Cerebellum (tissue), 4 donors: ENCODE measurements at places on chromosomes 2 and 18.

DNA sequence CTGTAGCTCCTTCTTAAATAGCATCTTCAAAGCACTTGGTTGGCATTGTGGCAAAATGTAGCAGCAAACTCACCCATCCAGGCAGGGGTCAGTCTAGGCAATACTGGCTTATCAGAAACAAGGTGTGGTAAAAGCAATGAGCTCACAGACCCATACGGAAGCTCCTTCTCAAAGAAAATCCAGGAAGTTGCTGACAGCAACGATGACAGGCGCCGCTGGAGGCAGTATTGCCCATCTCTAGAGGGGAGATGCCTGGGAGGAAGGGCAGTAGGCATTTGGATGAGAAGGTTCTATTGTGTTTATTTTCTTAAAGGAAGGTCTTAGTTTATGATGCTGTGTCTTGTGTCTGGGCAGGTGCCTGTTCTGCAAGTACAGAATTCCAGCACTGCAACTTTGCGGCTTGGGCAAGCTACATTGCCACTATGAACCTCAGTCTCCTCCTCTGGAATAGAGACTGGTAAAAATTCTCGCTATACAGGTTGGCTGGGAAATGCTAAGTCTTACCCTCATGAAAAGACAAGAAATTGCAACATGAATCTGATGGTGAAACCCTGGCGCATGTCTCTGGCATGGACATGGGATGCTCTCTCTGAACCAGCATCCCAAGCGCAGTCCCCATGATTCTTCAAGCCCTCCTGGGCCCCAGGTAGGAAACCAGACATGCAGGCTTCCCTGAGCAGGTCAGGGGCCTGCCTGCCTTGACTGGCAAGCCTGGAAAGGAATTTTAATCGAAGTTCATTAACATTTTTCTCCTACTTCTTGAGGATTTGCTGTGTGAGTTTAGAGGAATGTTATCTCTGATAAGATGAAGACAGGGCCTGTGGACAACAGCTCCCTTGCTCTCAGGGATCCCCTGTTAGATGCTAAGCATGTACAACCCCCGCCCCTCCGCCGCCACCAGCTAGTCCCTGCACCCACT is 156.0 kb downstream of the TFCP2L1 start:
- DNase-seq = no peak

DNA sequence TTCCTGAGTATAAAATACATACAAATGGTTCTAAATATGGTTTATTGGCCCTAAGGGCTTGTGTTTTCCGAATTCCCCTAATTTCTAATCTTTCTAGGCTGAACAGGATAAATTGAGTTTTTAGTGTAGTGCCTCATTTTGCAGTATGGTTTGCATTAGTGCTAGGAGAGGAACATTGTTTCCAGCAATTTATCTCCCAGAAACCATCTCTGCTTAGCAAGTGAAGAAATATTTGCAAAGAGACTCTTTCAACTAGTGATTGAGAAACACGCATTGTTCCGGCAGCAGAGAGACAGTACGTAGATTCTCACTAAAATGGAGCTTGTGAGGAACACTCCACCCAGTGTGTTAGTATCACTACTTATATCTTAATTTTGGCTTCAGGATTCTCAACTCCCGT is 177.8 kb upstream of the EPAS1 start:
- DNase-seq = no peak

DNA sequence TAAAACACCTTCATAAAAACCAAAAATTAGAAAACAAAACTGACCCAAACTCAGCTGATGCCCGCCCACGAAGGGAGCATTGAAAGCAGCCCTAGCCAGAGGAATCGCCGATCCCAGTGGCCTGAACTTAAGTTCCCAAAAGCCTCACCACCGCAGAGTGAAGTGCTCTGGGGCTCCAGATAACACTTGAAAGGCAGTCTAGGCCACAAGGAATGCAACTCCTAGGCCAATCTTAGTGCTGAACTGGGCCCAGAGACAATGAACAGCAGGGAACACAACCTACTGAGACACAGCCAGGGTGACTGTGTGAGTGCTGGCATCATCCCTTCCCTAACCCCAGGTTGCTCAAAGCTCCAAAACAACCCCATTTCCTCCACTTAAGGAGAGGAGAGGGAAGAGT is 59.6 kb upstream of the CHN1 start:
- no peak for DNase-seq

- DNase-seq = no peak
Observed at GRCh38 chr2:237722616-237723015, 76.0 kb upstream of the RBM44 start.

- DNase-seq = no peak
Observed at GRCh38 chr2:44200011-44200410, 31.3 kb downstream of the PPM1B start.

DNA sequence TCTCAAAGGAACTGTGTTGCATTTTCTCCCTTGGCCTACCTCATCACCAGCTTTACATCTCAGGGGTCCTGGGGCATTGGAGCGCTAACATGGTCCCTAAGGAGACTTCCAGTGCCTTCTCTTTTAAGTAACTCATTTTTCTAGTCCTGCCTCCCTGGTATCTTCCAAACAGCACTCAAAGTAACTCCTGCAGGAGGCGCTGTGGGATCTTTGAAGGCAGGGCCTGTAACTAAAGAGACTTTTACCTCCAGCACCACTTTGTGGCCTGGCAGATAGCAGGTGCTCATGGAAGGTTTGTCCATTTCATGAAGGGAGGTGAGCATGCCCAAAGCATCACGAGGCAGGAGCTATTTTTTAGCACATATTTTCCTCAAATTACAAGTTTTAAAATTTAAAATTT is 411.0 kb upstream of the GYPC start:
- DNase-seq = no peak

DNA sequence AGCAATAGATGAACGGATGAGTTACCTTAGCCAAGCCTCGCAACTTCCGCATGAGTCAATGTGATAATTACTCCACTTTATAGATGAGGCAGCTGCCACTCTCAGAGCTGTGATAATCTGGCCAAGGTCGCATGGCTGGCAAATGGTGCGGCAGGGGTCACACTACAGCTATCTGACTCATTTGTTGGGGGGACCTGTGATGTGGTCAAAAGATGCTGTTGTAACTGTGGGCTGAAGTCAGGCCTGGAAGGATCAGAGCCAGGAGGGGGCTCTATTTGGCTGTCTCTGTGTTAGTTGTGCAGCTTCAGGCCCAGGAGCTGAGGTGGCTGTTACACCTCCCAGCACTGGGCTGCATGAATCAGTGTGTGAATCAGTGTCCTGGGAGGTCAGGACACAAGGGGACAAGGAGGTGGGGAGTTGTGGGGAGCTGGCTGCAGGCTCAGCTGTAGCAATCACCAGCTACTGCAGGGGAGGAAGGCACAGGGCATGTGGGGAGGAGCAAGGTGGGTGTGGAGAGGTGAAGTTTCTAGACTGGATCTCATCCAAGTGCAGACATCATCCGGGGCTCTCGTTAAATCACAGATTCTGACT is 33.1 kb downstream of the NGEF start:
- no peak for DNase-seq

DNA sequence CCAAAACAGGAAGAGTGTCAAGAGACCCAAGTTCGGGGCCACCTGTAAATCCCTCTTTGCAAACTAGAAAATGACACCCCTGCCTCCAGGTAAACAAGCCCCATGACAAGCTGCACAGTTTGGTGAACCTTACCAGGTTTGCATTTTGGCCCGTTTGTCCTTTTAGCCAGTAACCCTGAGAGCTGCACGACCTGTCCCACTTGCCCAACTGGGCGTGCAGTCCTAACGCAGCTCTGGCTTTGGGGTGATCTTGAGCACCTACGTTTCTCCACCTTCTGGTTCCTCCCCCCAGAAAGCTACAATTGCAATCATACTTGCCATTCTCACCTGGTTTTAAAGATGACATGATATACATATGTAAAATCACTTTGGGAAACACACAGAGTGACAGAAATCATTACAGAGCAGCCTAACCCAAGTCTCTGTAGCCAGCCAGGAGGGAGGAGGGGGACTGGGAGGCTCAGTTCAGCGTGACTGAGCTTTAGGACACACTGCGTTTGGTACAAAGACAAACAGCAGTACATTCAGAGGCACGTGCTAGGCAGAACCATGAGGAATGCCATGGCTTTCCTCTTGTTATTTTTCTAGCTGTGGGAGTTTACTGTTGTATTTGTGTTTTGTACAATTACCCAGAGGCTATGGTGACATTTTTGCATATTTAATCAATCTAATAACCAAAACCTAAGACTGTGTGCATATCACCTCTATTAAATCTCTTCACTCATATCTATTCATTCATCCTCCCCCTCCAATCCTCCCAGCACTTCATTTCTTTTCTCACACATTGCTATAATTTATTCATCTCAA is 304.0 kb downstream of the IRS1 start:
- no peak for DNase-seq

DNA sequence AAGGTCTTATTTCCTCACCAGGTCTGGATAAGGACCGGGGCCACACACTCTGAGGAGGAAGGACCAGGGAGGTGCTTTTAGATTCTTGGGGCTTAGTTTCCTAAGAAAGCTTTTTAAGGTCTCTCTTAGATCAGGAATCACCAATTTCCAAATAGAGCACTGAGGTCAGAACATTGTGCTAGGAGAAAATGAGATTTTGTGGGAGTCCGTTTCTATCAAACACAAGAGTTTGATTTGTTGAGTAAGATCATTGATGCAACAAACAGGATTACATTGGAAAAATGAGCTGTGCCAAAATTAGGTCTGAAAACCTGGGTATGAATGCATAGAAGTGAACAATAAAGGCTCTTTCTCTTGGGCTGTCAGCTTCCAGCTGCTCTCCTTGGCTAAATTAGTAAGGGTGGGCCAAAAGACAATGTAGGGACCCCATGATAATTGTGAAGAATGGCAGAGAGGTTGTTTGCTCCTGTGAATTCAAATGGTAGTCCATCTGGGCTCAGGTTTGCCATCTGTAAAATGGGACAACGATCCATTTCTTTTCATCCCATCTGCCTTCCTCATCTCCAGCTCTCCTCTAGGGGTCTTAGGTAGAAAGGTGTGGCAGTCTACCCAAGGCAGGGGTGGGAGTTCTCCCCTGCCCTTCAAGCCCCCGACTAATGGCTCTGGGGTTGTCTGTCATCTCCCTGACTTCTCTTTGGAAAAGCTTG is 20.0 kb downstream of the IGFBP2 start:
- no peak for DNase-seq
